ENCODE measurements at places on chromosomes 7 and 10. TPM values are rescaled to one million over a fixed set of nuclear protein-coding genes. Genes with fewer than 3 reads are reported as not detected.
A peak's percentile ranks its signal among the peaks of the same experiment; 100 is the strongest.

The HOXA9 gene
- total RNA-seq = not detected

The DNAJB9 gene
- total RNA-seq = 12.3 TPM

The GNAT3 gene
- not detected for total RNA-seq

The GRID1 gene
- total RNA-seq = not detected

The ODAD2 gene
- total RNA-seq = not detected

The C7orf33 gene
- not detected for total RNA-seq

- no peak for DNase-seq
Measured at GRCh38 chr10:5467207-5467535, 32.2 kb downstream of the CALML5 start.

DNA sequence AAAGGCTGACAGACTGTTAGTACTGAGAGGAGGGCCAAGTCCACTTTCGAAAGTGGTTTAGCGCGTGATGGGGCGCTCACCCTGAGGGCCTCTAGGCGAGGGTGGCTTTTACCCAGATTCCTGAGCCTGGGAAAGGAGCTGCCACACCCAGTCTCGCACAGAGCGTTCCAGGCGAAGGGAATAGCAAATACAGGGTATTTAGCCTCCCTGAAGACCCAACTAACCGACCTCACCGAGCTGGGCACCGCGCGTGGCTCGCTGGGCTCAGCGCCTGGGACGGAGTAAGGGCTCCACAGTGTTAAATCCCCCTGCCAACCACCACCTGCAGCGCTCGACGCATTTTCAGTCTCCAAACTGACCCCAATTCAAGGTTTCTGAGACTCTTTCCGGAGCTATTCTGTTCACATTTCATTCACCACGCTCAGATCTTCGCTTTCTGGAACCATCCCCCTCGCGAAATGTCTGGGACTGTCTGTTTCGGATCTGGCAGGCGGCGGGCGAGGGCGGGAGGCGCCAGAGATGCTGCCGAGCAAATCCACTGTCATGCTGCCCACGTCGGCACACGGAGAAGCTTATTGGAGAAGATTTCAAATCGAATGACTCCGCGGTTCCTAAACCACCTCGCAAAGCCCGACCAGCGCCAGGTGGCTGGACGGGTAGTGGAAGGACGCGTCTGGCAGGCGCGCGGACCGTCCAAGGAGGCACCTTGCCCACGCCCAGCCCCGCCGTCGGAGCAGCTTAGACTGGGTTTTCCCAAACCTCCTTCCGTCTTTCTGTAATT, 1.4 kb upstream of the OSBPL3 start:
- DNase-seq = peak; percentile 53

GRCh38 chr7:138886501-138886917, 88.5 kb upstream of the ATP6V0A4 start:
- peak; percentile 71 for DNase-seq

- DNase-seq = no peak
Measured at GRCh38 chr10:78290131-78290750, 256.6 kb downstream of the RPS24 start.

DNA sequence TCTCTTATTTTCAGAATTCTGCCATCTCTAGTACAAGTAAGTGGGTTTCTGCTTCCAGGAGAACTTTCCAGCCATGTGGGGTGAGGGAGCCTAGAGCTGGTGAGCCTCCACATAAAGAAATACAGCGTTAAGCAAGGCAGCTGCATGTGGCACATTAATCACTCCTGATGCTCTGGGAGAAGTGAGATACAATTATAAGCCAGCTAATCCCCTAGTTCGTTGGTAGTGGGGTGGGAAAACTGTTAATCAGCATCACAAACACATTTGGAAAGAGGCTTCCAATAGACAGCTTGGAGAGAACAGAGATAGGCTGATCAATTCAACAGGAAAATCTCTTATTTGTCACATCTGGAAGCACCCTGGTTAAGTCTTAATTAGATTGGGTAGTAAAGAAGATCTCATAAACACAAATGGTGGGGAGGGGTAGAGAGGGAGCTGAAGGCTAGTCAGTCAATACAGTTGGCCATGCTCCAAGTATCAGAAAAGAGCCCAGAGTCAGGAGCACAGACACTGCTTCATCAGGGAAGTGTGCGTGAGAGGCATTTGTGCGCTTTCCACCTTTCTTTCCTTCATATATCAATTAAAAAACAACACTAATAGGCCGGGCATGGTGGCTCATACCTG, 130.6 kb downstream of the SORCS1 start:
- DNase-seq = no peak

DNA sequence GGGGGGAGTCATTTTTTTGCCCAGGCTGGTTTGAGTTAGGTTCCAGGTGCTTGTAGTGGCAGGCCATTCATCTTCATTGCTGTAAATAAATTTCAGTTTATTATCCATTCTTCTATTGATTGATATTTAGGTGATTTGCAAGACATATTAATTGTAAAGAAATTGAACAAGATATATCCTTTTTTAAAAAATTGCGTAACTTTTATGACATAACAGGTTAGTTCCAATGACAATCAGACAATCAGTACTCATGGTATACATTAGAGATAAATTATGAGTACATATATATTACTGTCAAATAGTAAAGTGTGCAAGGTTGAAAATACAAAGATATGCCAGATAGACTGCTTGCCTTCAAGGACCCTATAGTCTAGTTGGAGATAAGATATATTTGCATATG, 92.2 kb upstream of the GLCCI1 start:
- DNase-seq = no peak

DNA sequence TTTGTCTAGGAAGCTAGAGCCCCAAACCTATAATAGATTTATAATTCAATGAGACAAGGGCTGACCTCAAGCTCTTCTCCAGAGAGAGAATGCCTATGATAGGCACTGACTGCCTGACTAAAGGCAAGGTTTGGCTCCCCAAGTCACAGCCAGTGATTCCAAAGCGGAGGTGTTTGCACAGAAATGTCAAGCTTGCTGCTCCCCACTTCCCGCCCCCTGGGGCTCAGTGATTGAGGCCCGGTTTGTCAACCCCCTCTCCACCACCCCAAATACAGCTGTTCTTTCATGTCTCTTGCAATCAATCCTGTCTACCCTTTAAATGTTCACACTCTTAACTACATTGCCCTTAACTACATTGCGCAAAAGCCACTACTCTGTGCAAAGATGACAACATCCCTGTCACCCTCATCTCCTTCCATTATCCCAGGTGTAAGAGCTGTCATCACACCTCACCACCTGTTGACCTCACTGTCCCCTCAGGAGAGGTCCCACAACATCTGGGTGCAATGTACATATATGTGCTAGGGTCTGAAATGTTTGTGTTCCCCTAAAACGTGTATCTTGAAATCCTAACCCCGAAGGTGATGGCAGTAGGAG, 58.0 kb downstream of the NUDCD3 start:
- no peak for DNase-seq

- no peak for DNase-seq
Measured at GRCh38 chr7:129947049-129947448, 5.7 kb downstream of the UBE2H start.

DNA sequence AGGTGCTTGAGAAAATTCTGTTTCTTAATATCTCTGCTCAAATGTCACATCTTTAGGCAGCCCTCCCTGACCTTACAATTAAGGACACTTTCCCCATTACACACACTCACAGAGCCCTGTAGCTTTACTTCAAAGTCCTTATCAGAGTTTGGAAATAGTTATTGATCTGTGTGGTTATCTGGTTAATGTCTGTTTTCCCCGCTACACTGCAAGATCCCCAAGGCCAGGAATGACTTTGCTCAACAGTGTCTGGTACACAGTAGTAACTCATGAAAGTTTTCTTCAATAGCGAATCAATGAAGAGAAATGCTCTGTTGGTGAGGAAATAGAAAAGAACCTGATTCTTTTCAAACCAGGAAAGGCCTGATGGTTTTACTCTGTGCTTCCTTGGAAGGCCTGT, 554.4 kb downstream of the REEP3 start:
- no peak for DNase-seq

DNA sequence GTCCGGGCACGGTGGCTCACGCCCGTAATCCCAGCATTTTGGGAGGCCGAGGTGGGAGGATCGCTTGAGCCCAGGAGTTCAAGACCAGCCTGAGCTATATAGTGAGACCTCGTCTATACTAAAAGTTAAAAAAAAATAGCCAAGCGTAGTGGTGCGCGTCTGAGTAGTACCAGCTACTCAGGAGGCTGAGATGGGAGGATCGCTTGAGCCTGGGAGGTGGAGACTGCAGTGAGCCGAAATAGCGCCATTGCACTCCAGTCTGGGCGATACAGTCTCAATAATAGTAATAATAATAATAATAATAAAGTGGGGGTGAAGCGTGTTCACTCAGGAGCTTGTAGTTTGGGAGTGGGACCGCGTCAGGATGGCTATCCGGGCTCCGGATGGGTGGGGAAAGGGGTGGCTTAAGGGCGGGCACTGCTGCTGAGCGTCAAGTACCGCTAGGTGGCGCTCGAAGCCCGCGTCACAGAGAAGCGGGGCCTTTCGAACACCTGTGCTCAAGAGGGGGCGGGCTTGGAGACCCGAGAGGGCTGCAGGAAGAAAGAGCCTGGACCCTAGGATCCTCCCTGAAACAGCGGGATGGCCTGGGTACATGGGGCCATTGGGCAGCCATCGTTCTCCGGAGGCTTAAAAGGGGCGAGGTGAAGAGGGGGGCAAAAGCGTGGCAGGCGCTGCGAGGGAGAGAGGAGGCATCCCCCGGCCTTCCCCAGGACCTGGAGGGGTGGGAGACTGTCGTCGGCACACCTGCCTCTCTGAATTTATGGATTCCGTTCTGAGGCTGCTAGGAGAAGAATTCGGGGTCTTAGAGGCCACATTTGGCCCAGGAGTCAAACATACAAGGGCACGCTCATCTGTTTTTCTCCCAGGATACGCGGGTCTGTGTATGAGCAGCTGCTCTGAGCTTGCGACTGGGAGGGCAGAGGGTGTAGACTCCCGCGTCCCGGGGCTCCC, 14.5 kb downstream of the LBX1 start:
- peak; percentile 66 for DNase-seq

- DNase-seq = no peak
Measured at GRCh38 chr7:64882341-64883112, 20.5 kb upstream of the ZNF273 start.

DNA sequence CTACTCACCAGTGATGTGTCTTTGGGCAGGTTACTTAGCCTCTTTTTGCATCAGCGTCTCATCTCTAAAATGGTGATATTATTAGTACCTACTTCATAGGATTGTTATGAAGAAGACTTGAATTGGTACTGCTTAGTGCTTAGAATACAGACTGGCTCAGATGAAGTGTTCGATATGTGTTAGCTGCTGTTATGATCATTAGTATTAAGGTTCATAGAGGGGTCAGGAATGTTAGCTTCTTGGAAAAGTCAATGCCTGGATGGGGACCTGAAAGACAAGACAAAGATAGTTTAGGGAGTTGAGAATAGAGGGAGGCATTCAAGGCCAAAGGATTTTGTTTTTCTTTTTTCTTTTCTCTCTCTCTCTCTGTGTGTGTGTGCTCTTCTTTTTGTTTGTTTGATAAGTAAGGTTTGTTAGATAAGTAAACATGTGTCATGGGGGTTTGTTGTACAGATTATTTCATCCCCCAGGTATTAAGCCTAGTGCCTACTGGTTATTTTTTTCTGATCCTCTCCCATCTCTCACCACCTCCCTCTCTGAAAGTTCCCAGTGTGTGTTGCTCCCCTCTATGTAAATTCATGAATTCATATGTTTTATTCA, 63.3 kb downstream of the MDFIC start:
- no peak for DNase-seq

DNA sequence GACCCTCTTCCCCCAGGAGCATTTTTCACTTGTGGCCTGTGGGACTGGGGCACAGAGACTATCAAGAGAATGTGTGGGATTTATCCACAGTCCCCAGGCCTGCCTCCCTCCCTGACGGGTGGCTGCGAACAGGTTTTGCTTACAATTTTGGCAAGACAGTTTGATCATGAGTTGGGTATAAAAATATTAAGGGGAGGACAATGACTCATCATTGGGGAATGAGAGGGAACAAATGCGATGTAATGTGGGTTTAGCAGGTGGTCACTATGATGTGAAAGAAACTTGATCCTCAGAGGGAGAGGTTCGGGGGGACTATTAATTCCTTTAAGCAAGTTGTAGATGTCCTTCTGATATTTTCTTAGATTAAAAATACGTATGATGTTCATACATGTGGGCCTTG, 52.2 kb downstream of the EMX2 start:
- DNase-seq = no peak

- no peak for DNase-seq
Measured at GRCh38 chr10:132374612-132375011, 22.4 kb upstream of the PWWP2B start.

- no peak for DNase-seq
Measured at GRCh38 chr10:44372181-44372580, 12.7 kb downstream of the CXCL12 start.

DNA sequence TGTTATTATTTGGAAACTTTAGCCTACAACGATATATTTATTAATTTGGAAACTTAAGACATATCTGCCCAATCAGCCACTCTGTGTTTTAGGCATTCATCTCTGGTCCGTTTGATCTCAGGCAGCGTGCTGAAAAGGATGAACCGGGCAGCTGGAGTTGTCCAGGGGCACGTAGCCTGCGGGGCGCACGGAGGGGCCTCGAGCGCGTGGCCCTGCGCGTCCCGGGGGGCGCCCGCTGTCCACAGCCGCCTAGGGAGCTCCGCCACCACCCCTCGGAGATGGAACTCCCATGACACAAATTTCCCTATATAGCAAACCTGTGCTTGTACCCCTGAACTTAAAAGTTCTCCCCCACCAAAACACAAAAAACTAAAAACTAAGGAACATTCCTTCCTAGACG, 24.3 kb upstream of the MKI67 start:
- DNase-seq = no peak

- no peak for DNase-seq
Measured at GRCh38 chr10:132994811-132995210, 52.4 kb upstream of the CFAP46 start.

- DNase-seq = no peak
Measured at GRCh38 chr7:28076423-28077200, 104.0 kb downstream of the JAZF1 start.

- DNase-seq = peak; percentile 50
Measured at GRCh38 chr10:79292891-79293746, 54.1 kb upstream of the PPIF start.

- DNase-seq = no peak
Measured at GRCh38 chr10:122560279-122560804, at the start of gene DMBT1. TSS of gene DMBT1 (plus strand) at chr10:122560754. CDS start at chr10:122560771, 17 bp downstream.

DNA sequence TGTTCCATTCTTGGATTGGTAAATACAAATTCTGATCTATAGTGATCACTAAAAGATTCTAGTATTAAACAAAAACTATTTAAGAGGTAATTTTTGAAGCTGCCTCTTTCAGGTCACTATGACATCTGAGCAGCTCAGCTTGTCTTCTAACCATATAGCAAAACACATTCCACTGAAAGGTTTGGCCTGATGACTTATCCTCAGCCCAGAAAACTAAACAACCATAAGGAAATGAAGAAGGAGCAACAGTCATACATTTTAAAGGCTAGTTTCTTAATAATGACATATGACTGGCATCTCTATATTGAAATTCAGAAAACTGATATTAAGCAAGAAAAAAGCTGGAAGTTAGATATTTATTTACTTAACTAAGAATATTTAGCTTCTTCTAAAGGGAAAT, 24.6 kb downstream of the NT5C2 start:
- no peak for DNase-seq

DNA sequence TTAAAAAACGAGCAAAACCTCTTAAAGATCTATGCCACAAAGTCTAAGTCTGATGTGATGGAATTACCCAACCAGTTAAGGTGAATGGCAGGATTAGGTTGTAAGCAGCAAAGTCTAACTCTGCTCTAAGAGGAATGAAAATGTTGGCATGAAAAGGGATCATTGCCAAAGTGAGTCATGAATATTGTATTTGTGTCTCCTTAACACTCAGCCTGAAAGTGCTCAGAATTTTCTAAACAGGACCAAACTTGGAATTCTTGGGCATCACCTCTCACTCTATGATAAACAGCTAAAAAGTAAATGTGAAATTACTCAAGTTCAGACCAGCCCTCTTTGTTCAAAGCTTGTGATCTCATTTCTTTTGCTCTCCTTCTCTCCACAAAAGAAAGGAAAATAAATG, 27.0 kb downstream of the PPP1R3A start:
- DNase-seq = no peak

Data from activated naive CD4-positive, alpha-beta T cell treated with anti-CD3 and anti-CD28 coated beads, Interleukin-2, amount 50 U/mL, for 72 hours (primary cell).